IPS-NIHi11 (cell line): ENCODE measurements at places on chromosomes 2 and 18.

DNA sequence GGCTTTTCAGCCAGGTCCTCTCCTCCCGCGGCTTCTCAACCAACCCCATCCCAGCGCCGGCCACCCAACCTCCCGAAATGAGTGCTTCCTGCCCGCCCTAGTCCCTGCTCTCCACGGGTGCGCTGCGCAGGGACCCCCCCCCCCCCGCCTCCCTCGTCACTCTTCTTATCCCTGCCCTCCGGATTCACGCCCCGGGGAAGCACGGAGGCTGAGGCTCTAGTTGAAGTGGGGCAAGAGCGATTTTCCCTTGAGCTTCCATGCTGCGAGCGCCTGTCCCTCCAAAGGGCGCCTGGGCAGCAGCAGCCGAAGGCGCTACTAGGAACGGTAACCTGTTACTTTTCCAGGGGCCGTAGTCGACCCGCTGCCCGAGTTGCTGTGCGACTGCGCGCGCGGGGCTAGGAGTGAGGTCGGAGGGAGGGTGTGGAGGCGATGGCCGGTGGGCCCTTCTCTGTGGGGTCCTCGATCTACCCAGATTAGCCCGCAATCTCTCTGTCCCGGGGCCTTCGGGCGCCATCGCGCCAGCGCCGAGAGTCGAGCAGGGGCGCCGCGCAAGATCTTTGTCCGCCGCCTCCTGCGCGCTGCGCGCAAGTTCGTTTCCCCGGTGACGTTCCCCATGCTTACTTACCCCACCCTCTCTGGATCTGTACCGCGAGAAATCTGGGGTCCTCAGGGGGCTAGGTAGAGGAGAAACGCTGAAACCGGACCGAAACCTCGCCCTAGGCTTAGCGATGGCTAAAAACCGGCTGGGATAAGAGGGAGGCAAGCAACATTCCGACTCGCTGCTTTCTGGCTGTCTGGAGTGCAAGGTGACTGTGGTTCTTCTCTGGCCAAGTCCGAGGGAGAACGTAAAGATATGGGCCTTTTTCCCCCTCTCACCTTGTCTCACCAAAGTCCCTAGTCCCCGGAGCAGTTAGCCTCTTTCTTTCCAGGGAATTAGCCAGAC lies 677 bp downstream of the GAD1 start:
- no peak for DNase-seq

DNA sequence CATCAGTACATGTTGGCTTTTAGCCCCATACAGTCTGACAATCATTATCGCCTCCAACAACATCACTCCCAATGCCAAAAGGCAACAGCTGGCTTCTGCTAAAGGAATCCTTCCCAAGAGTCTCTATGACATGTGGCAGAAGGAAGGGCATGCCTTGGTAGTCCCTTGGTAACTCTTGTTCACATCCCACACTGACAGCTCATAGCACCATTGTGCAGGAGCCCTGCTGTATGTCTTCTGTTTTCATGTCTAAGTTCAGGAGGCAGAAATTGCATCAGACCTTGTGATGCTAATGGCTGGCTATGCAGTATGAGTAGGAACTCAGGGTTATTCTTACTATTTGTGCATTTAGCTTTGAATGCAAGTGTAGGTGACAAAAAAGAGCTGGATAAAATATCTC lies 392.1 kb downstream of the PTH2R start:
- no peak for DNase-seq

- DNase-seq: no peak
Measured at GRCh38 chr18:31633392-31634330, 42.0 kb downstream of the TTR start.

DNA sequence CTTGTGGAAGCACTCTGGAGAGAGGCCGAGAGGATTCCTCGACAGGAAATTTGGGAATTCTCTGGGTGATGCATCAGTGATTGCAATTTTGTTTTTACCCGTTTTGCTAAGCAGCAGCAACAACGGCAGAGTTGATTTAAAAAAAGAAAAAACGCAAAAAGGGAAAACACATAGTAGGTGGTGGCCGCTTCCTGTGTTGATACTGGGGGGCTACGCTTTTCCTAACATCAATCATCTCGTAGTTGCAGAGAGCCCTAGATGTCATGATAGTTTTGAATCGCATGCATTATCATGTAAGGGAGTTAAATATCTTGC lies 271 bp upstream of the RBM43 start:
- no peak for DNase-seq

DNA sequence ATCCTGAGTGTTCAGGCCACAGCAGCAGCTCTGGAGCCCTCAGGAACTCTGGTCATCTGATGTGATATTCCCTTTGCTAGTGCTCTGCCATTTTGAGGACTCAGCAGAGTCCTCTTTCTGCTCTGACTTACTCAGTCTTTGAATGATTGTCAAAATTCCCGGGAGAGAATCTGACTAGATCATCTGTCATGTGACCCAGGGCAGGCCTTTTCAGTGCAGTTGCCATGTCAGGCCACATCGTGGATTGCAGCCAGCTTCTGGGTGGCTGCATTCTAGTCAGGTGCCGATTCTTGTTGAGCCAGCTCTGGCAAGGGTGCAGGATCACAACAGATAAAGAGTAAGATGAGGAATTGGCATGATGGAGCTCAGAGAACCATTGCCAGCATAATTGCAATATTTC lies 795.6 kb downstream of the CPS1 start:
- no peak for DNase-seq

DNA sequence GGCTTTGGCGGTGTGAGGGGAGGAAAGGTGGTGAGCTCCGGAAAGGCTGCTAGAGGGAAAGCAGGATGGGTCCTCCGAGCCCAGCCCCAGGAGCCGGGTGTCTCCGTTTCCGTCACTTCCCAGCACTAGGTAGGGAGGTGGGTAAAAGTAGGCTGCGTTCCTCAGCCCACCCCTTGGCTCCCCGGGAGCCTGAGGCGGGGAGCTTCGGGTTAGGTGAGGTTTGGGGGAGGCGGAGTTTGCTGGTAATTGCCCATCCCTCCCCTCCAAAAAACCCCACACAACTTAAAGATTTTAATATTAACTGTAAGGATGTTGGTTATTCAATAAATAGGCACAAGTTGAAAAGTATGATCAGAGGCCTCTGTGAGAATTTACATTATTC lies 552 bp upstream of the ATF2 start:
- DNase-seq: no peak

- no peak for DNase-seq
Measured at GRCh38 chr2:5164776-5165525, 527.2 kb upstream of the SOX11 start.

- DNase-seq: no peak
Measured at GRCh38 chr2:142675398-142675797, 202.1 kb upstream of the KYNU start.

DNA sequence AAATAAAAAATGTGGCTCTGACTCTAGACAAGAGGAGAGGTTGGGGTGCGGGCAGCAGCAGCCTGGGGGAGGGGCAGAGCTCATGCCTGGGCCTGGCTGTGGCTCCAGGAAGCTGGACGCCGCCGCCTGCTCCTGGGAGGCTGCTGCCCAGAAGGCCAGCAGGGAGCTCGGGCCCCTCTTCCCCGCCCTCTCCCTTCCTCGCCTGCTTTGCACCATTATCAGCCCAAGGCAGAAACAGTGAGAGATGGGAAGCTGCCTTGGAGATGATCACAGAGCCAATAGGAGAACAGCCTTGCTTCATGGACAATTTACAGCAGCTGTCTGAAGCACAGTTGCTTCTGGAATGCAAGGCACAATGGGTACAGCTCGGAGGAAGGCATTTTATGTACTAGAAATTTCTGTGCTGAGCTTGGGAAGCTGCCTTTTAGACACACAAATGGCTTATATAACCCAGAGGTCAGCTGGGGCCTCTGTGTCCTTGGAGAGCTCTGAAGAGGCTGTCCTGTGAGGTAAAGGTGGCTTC lies 55.3 kb upstream of the AFF3 start:
- peak; percentile 69 for DNase-seq

- DNase-seq: no peak
Measured at GRCh38 chr2:171587567-171587966, 65.3 kb downstream of the CYBRD1 start.

DNA sequence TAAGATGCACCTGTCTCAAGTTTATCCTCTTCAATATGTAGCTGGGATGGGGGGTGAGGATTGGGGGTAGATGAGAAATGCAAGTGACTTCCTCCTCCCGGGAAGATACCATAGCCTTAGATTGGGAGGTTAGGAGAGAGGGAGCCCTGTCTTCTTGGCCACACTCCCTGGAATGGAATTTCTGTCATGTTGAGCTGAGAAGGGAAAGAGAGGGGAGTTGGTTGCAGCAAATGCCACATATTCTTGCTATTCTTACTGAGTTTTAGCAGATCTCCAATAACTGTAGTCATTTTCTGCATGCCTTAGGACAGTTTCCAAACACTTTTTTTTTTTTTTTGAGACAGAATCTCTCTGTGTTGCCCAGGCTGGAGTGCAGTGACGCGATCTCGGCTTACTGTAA lies 35.9 kb downstream of the TAF4B start:
- no peak for DNase-seq

- DNase-seq: peak; percentile 85
Measured at GRCh38 chr18:13629841-13630715, 96.3 kb downstream of the FAM210A start.

GRCh38 chr2:192070099-192070498 lies 124.6 kb downstream of the TMEFF2 start:
- DNase-seq: no peak

DNA sequence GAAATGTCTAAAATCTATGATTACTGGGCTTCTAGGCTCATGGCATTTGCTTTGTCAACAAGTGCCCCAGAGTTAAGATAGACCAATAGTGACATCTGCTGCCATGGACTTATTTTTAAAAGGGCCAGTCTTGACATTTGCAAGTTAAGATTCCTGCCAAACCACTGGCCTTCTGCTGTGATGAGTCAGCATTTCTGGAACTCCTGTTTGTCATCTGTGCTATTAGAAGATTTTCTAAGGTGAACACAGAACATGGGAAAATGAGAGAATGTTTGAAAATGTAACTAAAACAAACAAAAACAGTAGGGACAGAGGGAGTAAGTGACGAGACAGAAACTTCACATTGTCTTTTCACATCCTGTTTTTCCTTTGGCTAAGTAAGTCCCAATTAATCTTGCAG lies 93.7 kb upstream of the WDR75 start:
- peak; percentile 53 for DNase-seq
